Sigmoid colon (tissue), 7 donors: ENCODE measurements at places on chromosomes 13 and 19. TPM values are rescaled to one million over a fixed set of nuclear protein-coding genes. Genes with fewer than 3 reads are reported as not detected.

- DNase-seq: no peak
Observed at GRCh38 chr19:51018745-51019543, 565 bp downstream of the KLK10 start.

Gene COL4A2
- 83.5 TPM for polyA plus RNA-seq

GRCh38 chr19:51501594-51502263, at the start of gene SIGLEC12:
Gene SIGLEC12 (minus strand): TSS chr19:51501800. CDS start chr19:51501733, 67 bp downstream.
- DNase-seq: peak; percentile 67

DNA sequence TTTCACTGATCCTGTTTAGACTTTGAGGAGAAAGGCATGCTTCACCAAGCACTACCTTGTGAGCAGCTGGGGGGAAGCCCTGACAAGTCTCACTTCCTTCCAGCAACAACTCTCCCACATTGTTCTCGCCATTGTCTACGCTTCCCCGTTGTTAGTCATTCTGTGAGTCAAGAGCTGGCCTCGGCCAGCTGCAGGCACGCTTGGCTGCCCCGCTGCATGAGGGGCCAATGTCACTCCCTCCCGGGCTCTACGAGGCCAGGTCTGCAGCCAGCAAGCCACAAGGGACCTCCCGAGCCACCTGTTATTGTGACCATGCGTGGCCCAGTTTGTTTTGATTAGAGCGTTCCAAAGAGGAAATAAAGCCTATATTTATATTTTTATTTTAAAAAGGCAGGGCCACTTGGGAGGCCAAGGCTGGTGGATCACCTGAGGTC, 220.9 kb downstream of the FOXO1 start:
- no peak for DNase-seq

DNA sequence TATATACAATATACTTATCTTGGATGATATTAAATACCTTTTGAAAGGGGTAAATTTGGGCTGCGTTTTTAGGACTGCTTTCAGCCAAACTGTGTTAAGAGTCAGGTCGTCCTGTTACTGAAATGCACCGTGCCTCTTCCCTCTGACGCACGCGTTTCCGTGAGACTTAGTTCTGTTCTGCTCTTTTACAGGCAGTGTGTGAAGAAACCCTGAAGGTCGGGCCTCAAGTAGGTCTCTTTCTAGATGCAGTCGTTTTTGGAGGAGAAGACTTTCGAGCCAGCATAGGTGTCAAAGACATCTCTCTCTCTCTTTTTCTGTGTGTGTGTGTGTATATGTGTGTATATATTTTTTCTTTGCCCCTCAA, 107.0 kb downstream of the ZIC5 start:
- no peak for DNase-seq

DNA sequence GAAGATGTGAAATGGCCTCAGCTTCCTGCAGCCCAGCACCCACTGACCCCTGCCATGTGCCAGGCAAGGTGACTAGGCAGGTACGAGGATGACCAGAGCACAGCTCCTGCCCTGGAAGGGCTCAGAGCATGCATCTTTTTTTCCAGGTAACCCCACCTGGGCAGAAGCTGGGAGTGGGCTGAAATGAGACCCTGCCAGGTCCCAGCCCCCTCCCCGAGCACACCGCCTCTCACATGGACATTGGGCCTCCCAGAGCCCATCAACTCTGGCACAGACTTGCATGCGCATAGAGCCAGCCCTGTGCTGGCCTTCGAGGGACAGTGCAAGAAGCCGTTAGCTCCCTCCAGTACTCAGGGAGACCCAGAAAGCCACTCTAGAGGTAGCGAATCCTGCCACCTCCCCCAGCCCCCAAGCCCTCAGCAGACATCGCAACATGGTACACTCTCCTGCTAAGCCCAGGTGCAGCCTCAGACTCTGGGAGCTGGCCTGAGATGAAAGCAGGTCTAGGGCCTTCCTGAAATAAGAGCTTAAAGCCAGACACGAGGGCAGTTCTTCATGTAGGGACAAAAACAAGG, 8.9 kb upstream of the VSTM2B start:
- DNase-seq: peak; percentile 33

Gene ZC3H13
- polyA plus RNA-seq: 5.8 TPM

Gene SIGLEC8
- polyA plus RNA-seq: 1.9 TPM

Gene PSG11
- polyA plus RNA-seq: not detected

Gene PPP1R13L
- polyA plus RNA-seq: 18.0 TPM

Gene APOC1
- 46.2 TPM for polyA plus RNA-seq

- no peak for DNase-seq
Observed at GRCh38 chr13:45339867-45340266, 1.1 kb downstream of the TPT1 start.

- DNase-seq: no peak
Observed at GRCh38 chr19:53388168-53388567, 6.8 kb upstream of the ZNF765 start.

- no peak for DNase-seq
Observed at GRCh38 chr13:35157143-35157755, 215.2 kb downstream of the NBEA start.

- peak; percentile 81 for DNase-seq
Observed at GRCh38 chr19:38658462-38659306, 11.2 kb downstream of the ACTN4 start.

Gene PRSS57
- polyA plus RNA-seq: 0.15 TPM

GRCh38 chr13:66567899-66568612, 662.1 kb downstream of the PCDH9 start:
- DNase-seq: no peak

- DNase-seq: no peak
Observed at GRCh38 chr13:60757501-60758215, 360.6 kb downstream of the TDRD3 start.

Gene CGB8
- not detected for polyA plus RNA-seq

DNA sequence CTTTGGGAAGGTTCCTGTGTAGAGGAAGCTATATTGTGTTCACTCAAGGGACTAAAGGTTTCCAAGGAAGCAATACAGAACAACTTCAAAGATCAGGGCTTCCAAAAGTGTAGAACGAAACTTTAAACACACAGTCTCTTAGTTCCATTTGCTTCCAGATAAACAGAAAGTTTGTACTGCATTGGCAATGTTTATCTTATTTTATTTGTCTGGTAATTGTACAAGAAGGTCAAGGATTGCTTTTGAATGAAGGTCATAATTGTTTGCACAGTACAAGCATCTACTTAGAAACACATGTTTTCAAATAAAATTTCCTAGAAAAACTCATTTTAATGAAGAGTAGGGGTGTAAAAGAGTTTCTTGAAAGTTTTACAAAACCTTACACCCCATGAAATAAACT, 712.7 kb upstream of the SGCG start:
- DNase-seq: no peak

Gene POLD1
- 10.8 TPM for polyA plus RNA-seq

- DNase-seq: no peak
Observed at GRCh38 chr13:100461309-100462030, 127.1 kb downstream of the GGACT start.

GRCh38 chr13:109989686-109990085, 203.3 kb upstream of the IRS2 start:
- DNase-seq: no peak

Gene LSR
- 51.8 TPM for polyA plus RNA-seq

Gene MEIOSIN
- polyA plus RNA-seq: not detected

Gene RNU6-9
- polyA plus RNA-seq: not detected

DNA sequence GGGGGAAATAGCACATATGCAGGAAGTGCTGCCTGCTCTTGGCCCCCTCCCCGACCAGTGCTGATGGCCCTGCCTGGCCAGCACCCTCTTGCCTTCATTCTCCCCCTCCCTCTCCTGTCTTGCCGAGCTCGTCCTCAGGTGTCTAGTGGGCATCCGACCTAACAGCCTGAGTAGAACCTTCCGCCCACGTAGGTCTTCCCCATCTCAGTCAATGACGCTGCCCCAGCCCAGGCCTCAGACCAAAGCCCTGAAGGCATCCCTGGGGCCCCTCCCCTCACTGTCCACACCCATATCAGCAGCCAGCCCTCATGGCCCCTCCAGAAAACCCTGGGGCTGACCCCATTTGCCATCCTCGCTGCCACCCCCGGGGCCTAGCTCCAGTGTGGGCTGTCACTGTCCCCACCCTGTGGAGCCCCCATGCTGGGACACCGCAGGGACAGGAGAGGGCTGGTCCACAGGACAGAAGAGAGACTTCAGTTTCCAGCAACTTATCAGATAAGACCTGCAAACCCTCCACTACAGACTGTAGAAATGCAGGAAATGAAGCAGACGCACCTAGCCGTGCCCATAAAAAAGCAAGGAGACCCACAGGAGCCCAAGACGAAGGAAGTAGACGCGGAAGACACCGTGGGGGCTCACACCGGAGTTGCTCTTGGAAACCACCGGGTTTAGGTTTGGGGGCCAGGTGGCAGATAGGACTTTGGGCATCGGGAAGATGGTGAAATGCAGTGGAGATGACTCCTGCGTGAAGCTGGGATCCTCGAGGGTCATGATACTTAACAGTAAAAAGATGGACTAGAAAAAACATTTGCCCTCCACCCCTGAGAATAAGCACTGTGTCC, 38.3 kb downstream of the AP1M1 start:
- no peak for DNase-seq

Gene PLIN5
- 3.1 TPM for polyA plus RNA-seq

GRCh38 chr13:111460548-111461444, 140.4 kb downstream of the TEX29 start:
- peak; percentile 64 for DNase-seq

DNA sequence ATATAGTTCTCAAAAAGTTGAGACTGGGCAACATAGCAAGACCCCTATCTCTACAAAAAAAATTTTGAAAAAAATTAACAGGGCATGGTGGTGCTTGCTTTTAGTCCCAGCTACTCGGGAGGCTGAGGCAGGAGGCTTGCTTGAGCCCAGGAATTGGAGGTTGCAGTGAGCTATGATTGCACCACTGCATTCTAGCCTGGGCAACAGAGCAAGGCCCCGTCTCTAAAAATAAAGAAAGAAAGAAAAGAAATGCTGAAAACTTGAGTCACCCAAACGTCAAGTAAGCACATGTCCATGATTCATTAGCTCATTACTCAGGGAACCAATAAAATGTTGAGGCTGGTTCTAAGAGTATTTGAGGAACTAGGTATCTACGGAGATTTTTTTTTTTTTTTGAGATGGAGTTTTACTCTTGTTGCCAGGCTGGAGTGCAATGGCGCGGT, 33.9 kb upstream of the SEMA6B start:
- no peak for DNase-seq

DNA sequence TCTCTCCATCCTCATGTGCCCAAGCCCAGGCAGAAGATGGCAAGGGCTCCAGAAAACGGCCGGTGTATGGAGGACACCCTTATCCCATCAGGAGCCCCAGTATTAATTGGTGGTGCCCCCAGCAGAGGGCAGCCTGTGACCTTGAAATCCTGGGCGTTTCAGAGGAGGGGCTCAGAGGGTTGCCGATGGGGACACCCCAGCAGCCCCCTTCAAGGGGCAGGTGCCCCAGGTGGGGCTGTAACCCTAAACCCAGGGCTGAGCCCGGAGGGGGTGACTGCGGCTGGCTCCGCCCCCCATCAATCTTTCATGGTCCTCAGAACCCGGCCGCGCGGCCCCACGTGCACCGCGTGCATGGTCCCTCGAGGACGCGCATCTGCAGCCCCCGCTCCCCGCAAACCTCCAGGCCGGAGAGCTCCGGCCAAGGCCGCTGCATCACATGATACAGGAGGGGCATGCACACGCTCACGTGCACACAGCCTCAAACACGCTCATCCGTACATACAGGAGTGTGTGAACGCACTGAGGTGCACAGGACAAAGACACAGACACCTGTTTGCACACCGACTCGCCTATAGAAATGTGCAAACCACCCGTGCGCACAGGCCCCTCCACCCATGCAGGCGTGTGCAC, 949 bp downstream of the RAB3A start:
- DNase-seq: peak; percentile 76

- no peak for DNase-seq
Observed at GRCh38 chr13:106407338-106407737, 128.1 kb downstream of the EFNB2 start.

Gene SYNE4
- polyA plus RNA-seq: 3.9 TPM

- DNase-seq: no peak
Observed at GRCh38 chr13:95087746-95088305, 213.4 kb downstream of the ABCC4 start.

DNA sequence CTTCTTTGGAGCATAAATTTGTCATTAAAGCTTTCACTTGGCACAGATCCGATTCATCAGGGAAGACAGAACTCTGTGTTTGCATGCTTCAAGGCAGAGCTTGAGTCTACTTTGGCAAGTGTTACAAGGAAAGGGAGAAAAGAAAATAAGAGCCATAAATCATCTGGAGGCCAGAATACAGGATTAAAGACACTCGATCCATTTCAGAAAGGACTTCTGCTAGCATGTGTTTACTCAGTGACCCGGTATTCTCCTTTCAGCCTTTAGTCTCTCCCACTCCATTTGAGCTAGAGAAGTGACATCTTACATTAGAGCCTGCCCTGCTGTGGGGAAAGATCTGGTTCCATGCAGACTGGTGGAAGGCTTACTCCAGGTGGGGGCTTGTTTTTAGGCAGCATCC, 306.4 kb downstream of the KLF5 start:
- DNase-seq: no peak

Gene AP3D1
- 72.6 TPM for polyA plus RNA-seq

GRCh38 chr13:92951273-92951890, 275.2 kb upstream of the GPC6 start:
- DNase-seq: no peak

DNA sequence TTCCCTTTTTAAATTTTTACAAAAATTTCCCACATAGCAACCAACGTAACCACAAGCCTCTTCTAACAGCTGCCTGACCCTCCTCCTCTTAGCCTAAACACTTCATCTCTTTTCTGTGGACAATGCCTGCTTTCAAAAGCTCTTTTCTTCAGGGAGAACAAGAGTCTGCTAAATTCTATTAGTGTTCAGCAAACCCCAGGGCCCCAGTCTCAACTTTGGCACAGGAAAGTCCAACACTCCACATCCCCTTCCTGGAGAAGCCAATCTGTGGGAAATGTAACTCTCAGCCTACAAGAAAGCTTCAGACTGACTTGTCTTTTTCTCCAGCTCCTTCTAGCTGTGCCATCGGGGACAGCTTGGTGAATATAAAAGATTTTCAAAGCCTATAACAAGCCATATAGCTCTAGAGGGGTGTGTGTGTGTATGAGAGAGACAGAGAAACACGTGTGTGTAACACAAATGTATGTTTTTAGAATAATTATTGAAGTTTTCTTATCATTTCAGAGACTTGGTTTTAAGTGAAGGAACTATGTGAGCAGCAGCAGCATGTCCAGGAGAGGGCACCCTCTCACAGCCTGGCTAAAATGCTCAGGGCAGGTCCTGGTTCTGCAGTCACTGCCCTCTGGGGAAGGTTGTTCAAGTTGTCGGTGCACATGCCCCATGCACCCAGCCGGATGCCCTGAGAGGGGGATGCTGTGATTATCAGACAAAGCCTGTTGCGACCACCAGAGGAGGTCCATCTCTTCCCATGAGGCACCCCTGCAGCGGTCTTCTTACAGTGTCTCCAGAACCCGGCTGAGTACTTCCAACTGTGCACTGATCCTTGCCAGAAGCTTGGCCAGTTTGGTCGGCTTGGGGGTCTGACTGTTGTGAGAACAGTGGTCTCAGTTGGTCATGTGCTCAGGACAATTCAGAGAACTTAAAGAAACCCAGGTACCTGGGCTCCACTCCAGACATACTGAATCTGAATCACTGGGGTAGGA, 34.4 kb downstream of the CCDC70 start:
- no peak for DNase-seq

Gene ZNF626
- 4.6 TPM for polyA plus RNA-seq

- DNase-seq: peak; percentile 91
Observed at GRCh38 chr19:42254089-42254849, 659 bp downstream of the ERF start.

Gene SLC25A41
- 1.1 TPM for polyA plus RNA-seq

- no peak for DNase-seq
Observed at GRCh38 chr13:67769063-67769986, 539.2 kb upstream of the PCDH9 start.
